ENCODE measurements at places on chromosomes 1 and 21.

- DNase-seq, result no peak
These were observed 16.1 kb downstream of the LCA5L start for GRCh38 chr21:39429445-39429844.

- no peak for DNase-seq
These were observed 4.4 kb downstream of the DENND4B start for GRCh38 chr1:153941826-153942725.

DNA sequence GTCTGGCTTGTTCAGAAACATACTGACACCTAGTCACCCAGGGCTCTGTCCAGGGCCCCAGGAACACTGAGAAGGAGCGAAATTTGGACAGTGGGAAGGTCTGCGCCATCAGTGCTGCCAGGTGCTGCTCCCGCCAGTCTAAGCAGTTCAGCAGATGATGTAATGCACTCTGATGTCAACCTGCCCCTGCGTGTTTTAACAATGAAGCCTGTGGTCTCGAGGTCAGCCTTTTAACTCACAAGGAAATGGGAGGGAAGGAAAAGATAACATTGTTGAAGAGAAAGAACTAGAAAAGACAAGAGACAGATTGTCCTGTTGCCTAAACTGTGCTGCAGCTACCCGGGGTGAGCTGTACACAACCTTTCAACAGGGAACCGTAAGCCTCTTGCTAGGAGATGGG lies 126.6 kb upstream of the IFFO2 start:
- no peak for DNase-seq

GRCh38 chr1:63679589-63679988 lies 86.4 kb downstream of the PGM1 start:
- DNase-seq, result no peak

GRCh38 chr21:25577424-25578055 lies 29.7 kb downstream of the MRPL39 start:
- DNase-seq, result no peak

DNA sequence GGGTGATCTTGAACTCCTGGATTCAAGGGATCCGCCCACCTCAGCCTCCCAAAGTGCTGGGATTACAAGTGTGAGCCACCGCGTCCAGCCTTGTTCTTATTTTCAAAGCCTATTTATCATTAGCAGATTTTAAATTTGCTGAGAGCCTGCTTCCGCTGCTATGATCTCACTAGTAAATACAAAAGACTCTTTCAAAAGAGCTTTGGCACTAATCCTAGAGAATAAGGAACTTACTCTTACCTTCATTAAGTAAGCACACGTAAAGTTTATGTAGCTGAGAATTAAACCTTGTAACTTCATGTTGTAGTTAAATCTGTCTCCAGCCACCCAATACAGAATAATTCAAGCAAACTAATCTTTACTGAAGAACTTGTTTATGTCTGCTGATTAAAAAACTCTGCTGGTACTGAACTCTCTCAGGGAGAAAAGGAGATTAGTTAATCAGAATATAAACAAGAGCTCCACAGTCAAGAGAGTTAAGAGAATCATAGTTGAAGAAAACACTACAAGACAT lies 72.3 kb downstream of the RUSC1 start:
- no peak for DNase-seq

DNA sequence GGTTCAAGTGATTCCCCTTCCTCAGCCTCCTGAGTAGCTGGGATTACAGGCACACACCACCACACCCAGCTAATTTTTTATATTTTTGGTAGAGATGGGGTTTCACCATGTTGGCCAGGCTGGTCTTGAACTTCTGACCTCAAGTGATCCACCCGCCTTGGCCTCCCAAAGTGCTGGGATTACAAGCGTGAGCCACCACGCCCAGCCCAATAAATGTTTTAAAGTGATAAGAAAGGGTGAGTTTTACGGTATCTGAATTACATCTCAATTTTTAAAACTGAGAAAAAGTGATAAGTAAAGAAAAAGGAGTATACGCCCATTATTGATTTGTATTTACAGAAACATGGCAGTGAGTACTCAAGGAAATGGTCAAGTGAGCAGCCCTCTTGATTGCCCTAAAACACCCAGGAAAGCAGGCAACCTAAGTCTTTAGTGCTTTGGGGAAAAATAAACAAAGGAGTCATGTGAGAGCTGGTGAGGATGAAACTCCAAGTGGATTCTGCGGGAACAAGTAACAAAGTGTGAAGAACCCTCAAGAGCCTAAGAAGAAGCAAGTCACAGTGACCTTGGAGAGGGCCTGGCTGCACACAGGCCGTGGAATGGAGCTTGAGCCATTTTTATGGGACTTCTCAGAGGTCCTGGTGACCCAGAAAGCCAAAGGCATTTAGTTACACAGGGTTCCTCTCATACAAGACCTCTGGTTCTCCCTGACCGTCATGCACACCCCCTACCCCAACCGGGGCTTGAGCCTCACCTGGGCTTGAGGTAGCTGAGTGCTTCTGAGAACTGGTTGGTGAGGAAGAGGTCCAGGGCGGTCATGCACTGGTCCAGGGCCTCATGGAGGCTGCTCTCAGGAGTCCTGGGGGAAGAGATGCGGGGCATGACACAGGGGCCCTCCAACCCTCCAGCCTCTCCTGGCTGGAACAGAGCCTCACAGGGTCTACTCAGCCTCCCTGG lies 9.1 kb downstream of the TTC39A start:
- no peak for DNase-seq

- no peak for DNase-seq
These were observed 38.7 kb upstream of the GPR157 start for GRCh38 chr1:9167638-9168037.

GRCh38 chr1:8421721-8422120 lies 103.8 kb downstream of the SLC45A1 start:
- no peak for DNase-seq

- no peak for DNase-seq
These were observed 3.9 kb upstream of the MEF2D start for GRCh38 chr1:156504438-156504813.

DNA sequence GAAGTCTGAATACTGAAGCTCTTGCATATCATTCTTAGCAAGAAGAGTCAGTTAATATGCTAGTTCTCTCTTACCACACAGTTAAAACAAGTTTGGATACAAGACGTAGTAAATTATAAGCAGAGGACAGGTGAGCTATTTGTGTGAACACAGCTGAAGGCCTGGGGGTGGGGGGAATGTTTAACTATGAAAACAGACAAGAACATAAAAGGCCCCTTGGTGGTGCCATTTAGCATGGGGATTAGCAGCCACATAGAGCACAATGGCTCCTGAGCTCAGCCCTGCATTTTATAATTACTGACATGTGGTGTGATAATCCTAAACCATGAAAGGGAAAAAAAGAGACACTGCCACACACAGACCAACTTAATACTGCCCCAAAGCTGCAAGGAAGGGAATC lies 94.8 kb downstream of the TGFBR3 start:
- no peak for DNase-seq

GRCh38 chr1:158290321-158290844 lies 660 bp downstream of the CD1C start:
- DNase-seq, result no peak

DNA sequence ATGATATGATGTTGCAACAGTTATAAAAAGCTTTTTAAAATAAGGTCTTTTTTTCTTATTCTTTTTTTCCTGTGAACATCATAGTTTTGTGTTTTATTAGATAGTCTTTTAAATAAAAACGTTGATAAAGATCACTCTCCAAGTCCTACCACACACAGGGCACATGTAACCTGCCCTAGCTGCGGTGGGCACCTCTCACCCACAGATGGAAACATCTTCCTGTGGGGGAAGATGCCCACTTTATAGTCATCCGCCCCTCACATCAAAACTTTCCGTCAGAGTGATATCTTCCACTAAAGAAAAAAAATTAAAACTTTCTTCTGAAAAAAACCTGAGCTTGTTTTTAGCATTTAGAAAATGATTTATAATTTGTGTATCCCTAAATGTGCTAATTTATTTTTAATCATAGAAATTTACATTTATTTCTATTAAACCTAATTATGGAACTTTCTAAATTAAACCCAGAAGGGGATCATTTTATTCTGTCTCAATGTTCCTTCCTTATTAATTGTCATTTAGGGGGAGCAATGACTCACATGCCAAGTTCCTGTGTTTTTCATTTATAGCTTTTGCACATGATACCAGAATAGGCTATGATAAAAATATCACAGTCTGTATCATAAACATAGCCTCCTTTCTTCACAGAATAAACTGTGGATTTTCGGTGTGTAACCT lies 24.7 kb downstream of the TNFRSF9 start:
- DNase-seq, result no peak

DNA sequence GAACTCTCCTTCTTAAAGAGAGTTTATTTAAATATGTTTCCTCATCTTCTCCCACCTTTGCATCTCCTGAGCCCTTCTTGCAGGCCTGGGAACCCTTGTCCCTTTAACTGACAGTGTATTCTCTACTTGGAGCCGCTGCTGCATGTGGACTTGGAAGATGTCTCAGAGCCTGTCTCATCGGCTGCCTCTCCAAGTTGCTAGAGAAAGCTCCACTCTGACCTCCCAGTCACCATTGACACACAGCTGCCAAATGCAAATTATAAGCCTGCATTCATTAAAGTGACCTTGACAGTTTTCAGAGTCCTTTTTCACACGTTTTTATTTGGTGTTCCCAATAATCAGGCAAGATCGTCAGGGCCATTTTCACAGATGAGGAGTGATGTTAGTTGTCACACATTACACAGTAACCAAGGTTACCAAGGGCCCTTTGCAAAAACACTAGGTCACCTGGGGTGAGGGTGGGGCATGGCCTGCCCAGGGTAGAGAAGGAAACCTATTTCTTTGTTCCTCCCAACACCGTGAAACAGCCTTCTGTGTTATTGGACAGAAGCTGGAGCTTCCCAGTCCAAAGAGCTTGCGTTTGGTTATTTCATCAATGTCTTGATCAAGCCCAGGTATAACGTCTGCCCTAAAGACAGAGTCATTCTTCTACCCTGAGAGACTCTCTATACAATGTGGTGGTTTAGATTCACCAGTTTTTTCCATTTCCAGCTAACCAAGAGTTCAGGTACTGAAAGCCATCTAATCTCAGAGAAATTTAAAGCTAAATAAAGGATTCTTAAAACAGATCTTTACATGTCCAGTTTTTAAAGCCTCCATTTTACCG lies 164.1 kb downstream of the GALNT2 start:
- DNase-seq, result no peak

DNA sequence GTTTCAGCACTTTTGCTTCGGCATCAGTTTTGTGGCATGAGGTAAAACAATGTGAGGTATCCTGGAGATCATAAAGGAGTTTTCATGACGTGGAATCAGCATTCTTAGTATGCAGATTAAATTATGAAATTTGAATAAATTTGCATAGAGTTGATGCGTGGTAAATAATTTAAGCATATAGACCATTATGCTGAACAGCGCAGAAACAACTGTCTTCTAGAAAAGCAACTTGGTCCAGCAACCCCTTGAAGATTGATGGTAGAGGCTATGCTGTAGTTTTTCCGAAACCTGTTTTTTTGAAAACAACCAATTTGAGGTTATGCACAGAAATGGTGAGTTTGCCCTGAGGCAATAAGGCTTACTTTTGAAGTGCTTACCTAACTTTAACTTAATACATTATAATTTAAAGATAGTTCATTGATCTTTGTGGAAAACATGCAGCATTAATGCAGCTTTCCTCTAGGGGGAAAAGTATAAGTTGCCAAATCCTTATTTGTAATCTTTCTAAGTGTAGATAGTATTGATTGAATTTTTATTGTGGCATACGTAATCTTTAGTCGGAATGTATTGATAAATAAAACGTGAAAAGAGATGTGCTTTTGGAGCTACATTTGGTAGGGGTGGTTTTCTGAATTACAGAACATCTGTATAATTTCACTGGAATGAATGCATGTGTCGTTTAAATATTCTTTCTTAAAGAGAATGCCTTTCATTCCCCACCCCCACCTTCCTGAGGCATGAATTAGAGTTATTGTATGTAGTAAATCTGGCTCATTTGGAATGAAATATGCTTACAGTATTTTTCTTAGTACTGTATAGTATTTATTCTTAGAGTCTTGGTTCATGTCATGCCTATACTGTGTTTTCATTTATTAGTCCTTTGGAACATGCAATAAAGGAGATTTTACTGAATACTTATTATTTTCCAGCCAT lies 3.8 kb downstream of the PRDM2 start:
- DNase-seq, result no peak

DNA sequence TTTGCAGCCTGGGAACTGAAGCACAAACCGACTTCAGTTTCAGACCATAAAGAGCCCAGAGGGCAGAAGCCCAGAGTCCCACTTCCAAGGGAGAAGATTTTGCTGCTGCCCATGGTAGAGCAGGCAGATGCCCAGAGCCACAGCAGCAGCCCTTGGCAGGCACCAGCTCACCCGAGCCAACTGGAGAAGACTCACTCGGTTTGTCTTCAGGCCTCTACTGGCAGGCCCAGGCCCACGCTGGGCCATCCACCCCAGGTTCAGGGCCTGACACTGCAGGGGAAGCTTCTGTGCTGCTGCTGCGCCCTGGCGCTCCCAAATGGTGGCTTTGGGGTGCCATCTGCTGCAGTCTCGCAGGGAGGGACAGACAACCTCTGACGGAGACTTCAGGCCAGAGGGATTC lies 33.3 kb downstream of the SLC66A1 start:
- DNase-seq, result no peak

- DNase-seq, result no peak
These were observed 351.3 kb upstream of the RUNX1 start for GRCh38 chr21:35400233-35400939.

DNA sequence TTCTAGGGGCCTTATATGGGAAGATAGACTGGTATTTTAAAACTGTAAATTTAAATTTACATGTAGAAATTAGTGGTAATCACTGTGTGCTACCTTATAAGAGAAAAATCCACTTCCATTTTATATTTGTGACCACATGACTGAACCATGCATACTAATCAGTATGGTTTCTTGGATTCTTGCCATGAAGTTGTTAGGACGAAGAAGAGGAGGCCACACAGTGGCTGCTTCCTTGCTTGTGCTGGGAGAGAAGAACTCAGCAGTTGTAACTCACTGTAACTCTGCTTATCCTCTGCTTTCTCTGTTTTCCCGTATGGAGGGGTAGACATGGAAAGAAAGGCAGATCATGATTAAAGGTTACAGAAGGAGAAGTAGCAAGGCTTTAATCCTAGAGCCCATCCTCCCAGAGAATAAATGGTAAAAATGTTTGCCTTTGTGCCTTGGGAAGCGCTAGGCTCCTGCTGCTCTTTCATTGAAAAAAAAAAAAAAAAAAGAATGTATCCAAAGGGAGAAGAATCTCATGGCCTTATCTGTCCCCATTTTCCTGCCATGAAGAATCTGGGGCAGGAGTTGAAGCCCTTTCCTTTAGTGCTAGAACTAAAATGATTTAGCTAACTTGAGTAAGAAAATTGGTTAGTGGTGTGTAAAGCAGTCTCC lies 32.4 kb downstream of the KCTD3 start:
- peak; percentile 72 for DNase-seq

DNA sequence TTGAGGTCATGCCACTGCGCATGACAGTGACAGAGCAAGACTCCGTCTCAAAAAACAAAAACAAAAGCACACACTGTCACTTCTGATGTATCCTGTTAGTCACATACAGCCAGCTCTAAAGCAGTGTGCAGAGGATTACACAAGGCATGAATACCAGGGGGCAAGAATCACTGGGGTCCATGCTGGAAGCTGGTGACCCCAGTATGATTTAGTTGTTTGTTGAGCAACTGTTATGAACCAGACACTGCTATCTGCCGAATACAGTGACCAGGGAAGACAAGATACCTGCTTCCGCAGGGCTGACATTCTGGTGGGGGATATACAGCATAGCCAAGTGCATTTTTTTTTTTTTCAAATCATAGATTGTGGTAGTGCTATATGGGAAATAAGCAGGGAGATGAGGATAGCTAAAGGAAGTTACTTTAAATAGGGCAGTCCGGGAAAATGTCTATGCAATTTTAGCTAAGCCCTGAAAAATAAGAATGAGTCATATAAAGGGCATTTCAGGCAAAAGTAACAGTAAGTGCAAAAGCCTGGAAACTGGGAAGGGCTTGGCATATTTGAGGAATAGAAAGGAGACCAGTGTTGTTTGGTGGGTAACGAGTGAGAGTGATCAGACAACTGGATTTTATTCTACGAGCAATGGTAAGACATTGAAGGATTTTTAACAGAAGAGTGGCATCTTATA lies 69.7 kb downstream of the ADSS2 start:
- no peak for DNase-seq
